ENCODE measurements at places on chromosomes 4 and X.

GRCh38 chr4:108360754-108361445 is 192.2 kb upstream of the LEF1 start:
- peak; percentile 69 for DNase-seq

GRCh38 chr4:39083164-39083563 is 21.1 kb downstream of the KLHL5 start:
- no peak for DNase-seq

DNA sequence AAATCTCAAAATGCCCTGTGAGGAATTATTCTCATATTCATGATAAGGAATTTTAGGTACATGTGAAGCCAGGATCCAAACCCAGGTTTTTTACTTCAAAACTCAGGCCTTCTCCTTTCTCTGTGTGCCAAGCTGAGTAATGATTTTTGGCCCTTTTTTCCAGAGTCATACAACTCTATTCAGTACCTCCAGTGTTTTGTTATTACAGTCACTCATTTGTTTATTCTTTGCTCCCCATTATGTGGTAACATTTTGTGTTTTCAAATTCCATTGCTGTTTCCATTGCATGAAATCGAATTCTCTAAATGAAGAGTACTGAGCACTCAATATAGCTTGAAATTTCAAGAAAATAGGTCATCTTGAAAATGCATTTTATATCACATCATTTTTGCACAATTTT is 315.4 kb downstream of the NR3C2 start:
- no peak for DNase-seq

- no peak for DNase-seq
Measured at GRCh38 chrX:31545726-31546125, 473.9 kb upstream of the FTHL17 start.

GRCh38 chr4:20456407-20456806 is 204.7 kb downstream of the SLIT2 start:
- DNase-seq: peak; percentile 8

- DNase-seq: peak; percentile 28
Measured at GRCh38 chr4:17562157-17562556, 14.8 kb upstream of the LAP3 start.
